Cortex of kidney (tissue), 1 donor: ENCODE measurements at places on chromosomes 1 and 21.

DNA sequence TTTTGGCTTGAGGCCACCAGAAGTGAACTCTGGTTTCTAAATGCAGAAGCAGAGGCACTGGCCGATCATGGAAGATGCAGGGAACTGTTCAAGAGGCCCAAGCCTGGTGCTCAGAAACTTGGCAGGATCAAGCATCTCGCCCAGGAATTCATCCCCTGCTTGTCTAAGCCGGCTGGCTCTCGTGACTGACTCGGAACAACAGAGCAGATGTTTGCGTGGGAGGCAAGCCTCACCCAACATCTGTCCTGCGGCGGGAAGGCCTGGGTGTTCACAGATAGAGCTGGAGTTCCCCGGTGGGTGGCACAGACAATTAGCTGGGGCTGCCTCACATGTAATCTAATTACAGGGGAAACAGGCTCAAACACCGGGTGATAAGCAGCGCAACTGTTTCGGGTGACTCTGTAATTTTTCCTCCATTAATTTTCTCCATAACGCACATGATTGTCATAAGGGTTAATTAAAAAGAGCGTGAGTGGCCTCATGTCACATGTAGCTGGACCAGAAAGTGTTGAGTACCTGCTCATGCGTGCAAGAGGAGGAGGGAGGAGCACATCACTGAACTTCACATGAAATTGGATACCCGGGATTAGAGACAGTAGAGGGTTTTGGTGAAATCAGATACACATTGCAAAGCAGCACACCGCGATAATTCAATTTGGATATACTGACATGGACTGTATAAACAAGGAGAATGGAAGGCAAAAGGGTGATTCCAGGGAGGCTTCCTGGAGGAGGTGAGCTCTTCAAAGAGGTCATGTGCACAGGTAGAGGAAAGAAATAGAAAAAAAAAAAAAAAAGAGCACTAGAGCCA, 180.0 kb downstream of the ETS2 start:
- DNase-seq, result no peak

DNA sequence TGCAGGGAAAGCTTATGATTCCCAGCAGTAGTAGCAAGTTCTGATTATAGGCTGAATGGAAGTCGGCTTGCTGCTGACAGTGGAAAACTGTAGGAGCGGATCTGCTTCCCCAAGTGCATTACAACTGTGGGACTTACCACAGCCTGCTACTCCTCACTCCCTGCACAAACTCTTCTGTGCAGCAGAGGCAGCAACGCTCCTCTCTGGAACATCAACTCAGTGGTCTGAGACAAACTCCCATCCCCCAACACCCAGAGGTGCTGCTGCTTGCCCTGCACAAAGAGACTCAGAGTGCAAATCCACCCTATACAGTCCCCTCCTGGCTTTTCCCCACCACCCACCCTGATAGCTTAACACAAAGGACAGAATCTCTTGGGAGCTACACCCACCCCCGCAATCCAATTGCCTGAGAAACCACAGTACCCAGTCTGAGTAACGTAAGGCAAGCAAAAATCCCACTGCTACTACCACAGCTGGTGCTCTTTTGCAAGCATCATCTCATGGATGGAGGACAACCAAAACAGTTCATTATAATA, 1455.2 kb downstream of the AMY1C start:
- DNase-seq, result no peak

DNA sequence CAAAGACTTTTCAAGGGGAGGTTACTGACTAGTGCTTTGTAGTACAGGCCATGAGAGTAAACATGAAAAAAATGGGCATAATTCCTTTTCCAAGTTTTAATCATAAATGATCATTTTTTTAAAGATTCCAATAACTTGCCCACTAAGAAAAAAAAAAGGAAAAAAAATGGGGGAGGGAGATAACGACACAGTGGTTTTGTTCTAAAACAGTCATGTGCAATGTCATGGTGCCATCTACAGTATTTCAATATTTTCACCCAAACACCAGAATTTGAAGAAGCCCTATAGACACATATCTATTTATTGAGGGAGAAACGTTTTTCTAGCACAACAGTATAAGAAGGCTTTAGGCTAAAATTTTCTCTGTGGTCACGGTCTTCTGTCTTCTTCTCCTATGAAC, 250.2 kb downstream of the LTN1 start:
- no peak for DNase-seq

DNA sequence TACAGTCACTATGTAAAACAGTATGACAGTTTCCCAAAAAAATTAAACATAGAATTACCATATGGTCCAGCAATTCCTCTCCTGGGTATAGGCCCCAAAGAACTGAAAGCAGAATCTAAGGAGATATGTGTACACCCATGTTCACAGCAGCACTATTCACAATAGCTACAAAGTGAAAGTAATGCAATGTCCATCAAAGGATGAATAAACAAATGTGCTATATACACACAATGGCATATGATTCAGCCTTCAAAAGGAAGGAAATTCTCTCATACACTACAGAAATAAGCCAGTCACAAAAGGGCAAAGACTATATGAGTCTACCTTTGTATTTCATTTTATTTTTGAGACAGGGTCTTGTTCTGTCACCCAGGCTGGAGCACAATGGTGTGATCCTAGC, 120.4 kb downstream of the TOMM20 start:
- no peak for DNase-seq

DNA sequence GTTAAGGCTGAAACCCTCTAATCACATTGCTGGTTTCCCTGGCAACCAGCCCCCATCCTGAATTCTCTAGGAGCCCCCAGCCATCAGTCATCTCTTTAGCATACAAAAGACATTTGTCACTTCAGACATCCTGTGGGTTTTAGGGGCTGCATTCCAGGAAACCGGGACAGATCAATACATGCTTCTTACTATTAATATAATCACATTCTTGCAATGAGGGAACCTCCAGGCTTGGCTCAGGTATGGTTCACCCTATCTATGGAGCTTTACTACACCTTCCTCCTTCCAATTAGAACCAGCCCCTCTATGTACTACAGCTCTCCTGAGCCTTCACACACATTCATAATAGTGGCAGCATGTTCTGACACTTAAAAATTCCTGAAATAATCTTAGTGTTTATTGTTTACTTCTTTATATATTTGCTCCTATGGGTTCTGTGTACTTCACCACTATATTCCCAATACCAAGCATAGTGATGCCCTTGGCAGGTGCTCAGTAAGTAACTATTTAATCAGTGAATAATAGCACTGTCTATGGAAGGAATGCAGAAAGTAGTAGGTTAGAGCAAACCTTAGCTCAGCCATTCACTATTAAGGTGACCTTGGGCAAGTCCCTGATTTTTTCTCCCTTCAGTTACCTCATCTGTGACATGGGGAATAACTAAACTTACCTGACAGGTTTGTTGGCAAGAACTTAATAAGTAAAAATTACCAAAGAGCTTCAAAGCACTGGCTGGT, 59.6 kb downstream of the ZNF678 start:
- DNase-seq, result no peak

- no peak for DNase-seq
Observed at GRCh38 chr1:194068446-194069167, 882.2 kb upstream of the B3GALT2 start.

DNA sequence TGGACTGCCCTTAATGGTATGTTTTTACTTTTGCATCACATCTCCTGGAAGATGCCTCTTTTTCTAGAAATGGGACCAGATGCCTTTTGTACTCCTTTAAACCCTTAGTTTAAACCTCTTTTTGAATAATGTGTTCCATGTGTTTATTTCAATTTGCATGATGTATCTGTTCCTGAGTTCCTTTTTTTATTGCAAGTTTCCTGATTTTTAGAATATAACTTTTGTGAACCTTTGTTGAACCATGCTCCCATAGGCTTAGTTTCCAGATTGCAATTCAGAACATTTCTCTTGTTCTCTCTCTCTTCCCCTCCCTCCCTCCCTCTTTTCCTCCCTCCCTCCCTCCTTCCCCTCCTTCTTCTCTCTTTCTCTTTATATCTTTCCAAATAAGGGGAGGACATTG, 81.9 kb downstream of the RGL1 start:
- no peak for DNase-seq

DNA sequence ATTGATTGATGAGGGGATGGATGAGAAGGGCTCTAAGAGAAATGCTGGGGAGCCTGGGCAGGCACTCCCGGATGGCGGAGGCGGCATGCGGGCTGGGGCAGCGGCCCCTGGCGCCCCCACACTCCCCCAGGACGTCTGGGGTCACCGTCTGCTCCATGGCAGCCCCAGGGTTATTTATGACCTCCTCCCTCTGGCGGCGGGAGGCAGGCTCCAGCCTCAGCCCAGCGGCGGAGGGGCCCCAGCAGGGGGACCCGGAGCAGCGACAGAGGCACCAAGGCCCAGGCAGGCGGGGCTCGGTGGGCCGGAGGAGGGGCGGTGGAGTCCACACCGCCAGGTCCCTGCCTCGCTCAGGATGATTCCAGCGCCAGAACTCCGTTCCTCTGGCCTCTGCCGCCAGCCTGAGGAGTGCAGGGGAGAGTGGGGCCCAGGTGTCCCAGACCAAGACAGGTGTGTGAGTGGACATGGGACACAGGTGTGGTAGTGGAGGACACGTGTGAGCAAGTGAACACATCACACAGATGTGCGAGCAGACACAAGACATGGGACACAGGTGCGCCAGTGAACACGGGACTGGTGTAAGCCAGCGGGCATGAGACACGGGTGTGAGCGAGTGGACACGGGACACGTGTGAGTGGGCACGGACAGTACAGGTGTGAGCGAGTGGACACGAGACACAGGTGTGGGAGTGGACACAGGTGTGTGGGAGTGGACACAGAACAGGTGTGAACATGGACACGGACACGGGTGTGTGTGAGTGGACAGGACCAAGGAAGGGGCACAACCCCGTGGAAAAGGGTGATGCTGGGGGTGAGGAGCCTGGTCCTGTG, 2.5 kb upstream of the SAMD11 start:
- no peak for DNase-seq

DNA sequence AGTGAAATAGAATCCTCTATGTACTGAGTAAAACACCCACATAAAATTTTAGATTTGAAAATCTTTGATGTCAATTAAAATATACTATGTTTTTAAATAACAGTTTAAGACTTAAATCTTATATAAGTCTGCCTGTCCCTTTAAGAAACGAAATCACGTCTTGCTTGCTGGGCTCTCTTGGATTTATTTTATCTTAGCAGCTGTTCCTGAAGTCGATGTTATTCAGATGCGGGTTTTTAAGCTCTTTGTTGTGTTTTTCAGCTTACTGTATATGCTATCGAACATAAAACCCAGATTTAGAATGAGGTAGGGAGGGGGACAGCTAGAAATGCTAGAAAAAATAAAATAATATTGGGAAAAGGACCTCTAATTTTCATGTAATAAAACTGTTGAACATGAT, 11.1 kb upstream of the SSX2IP start:
- DNase-seq, result no peak

- DNase-seq, result no peak
Observed at GRCh38 chr1:248850124-248850523, 8.8 kb downstream of the ZNF692 start.

DNA sequence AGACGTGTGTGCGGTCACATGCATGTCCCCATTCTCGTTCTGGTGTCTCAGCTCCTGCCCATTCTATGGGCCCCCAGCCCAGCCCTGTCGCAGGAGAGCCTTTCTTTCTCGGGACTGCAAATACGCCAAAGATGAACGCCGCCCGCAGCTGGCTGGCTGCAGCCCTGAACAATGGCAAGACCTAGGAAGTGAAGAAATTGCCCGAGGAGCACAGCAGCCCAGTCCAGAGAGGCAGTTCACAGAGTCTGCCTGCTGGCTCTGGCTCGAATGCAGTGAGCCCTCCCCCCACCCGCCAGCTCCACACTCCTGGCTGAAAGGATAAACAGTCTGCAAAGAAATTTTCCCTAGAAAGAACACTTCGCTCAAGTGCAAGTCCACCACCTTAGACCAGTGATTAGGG, 23.3 kb downstream of the PAX7 start:
- no peak for DNase-seq

- DNase-seq, result no peak
Observed at GRCh38 chr1:26164036-26164860, 4.5 kb downstream of the C1orf232 start.

DNA sequence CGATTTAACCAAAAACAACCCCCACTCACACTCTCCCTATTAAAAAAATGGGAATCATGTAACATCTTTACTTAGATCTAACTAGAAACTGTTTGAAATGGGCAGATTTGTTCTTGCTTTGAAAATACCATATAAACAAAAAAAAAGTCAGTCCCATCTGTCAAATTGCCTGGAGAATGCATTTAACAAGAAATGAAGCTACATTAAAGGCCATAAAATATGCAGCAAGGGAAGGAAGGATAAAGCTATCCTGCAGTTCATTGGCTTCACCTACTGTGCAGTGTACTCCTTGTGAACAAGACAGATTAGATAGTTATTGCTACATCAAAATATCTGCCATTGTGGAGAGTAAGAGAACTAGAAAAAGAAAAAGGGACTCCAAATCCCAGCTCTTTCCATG, 160.5 kb downstream of the LRRC7 start:
- no peak for DNase-seq

DNA sequence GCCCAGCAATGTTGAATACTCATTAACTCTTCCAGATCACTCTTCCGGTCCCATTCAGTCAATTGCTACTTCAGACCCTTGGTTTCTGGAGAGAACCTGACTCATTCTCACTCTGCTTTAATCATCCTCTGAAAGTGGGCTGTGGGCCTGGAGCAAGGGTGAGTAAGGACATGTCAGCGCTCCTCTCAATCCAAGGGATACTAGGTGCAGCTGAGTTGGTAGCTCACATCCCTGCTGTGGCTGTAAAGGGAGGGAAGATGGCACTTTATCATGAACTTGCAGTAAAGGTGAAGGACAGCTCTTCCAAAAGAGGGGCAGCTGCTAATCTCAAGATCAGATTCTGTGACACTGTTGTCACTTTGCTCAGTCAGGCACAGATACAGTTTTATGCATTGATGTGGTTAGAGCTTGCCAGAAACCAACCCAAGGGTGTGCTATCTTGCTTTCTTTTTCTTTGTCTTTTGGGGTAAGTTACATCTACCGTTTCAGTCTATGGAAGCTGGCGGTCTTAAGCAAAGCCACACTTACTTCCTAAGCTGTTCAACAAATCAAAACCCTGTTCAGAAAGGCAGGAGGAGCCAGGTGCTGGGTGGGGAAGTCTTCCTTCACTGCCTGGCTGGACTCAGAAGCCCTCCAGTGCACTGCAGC, 26.5 kb upstream of the NTPCR start:
- DNase-seq, result no peak

GRCh38 chr21:18677632-18678031, 274.0 kb upstream of the TMPRSS15 start:
- no peak for DNase-seq

GRCh38 chr1:151472856-151473731, 13.8 kb upstream of the POGZ start:
- no peak for DNase-seq

DNA sequence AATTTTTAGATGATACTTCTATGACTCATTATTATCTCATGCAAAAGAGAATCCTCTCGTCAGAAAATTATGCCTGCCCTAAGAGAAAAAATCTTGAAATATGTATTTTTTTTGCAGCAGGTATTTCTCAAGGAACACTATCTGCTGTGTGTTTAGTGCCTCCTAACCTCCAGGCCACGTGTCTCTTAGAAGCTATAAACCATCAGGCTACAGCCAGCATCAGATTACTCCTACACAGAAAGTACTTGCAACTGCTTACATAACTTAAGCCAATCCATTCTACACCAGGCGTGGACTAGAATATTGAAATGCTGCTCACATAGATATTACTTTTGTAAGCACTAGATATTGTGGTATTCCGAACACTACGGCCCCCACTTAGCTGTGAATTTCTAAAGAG, 933.4 kb downstream of the PLA2G4A start:
- DNase-seq, result no peak

- DNase-seq, result no peak
Observed at GRCh38 chr1:248855580-248855979, 3.3 kb downstream of the ZNF692 start.
